ENCODE measurements at places on chromosomes 6 and 20.

GRCh38 chr20:29741894-29742698 lies 1515.4 kb upstream of the DEFB115 start:
- no peak for DNase-seq

DNA sequence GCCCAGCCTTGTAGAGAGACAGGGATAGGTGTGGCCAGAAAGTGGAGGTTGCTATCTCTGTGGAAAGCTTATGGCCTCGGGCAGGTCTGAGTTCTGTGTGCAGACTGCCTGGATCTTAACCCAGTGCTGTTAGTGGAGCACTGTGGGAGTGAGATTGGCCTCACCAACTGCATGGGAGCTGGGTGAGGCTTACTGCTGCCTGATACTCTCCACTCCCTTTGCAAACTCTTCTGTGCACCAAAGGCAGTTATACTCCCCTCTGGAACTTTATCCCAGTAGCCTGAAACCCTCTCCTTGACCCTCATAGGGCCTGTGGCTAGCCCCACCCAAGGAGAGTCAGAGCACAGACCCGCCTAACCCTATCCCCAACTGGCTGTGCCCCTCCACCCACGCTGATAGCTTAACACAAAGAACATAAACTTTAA lies 41.4 kb upstream of the PKIB start:
- DNase-seq, result no peak

- DNase-seq, result no peak
Measured at GRCh38 chr6:122676146-122676545, 65.9 kb downstream of the PKIB start.

- no peak for DNase-seq
Measured at GRCh38 chr6:30743099-30744053, 889 bp upstream of the FLOT1 start.

DNA sequence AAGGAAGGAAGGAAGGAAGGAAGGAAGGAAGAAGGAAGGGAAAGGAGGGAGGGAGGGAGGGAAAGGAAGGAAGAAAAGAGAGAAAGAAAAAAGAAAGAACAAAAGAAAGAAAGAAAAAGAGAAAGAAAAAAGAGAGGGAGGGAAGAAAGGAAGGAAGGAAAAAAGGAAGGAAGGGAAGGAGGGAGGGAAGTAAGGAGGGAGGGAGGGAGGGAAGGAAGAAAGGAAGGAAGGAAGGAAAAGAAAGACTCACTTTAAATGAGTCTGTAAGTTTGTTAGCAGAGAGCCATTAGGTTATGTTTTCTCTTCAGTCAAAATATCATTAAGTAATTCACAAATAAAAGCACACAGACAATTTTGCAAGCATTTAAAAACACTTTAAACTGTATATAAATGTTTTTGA lies 44.0 kb upstream of the SASH1 start:
- DNase-seq, result no peak

GRCh38 chr20:58705208-58705926 lies 12.8 kb downstream of the NPEPL1 start:
- no peak for DNase-seq

DNA sequence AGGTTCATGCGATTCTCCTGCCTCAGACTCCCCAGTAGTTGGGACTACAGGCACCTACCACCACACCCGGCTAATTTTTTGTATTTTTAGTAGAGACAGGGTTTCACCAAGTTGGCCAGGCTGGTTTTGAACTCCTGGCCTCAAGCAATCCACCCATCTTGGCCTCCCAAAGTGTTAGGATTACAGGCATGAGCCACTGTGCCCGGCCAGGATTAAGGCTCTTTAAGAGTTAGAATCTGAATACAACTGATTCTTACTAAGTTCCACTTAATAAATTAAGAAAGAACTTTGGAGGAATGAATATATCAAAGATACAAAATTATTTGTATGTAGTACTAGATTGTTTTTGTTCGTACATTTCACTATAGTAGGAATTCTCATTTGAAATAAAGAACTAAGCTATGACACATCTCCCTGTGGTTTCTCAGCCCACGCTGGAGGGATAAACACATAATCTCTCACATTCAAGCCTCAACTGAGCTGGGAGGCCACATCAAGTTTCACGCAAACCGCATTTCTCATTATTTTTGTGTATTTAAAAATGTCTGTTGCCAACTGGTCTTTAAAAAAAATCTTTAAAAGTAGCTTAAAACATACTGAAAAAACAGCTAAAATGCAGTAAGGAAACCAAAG lies 34.2 kb downstream of the DTNBP1 start:
- DNase-seq, result no peak

DNA sequence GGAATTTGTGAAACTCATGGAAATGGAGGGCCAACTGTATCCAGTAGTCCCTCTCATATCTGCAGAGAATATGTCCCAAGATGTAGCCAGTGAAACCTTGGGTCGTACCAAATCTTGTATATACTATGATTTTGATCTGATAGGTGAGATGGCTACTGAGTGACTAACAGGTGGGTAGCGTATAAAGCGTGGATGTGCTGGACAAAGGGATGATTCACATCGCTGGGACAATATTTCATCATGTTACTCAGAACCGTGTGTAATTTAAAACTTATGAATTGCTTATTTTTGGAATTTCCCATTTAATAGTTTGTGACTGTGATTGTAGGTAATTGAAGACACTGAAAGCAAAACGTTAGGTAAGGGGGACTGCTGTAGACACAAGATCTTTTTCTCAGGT lies 144.1 kb downstream of the SMAP1 start:
- DNase-seq, result no peak

GRCh38 chr20:37808233-37809070 lies 94.5 kb upstream of the VSTM2L start:
- DNase-seq, result no peak

- no peak for DNase-seq
Measured at GRCh38 chr20:51366155-51366886, 176.2 kb downstream of the NFATC2 start.

GRCh38 chr6:116217069-116217468 lies 36.8 kb downstream of the TSPYL4 start:
- DNase-seq, result no peak

- no peak for DNase-seq
Measured at GRCh38 chr20:2713285-2713684, 20.7 kb downstream of the EBF4 start.

DNA sequence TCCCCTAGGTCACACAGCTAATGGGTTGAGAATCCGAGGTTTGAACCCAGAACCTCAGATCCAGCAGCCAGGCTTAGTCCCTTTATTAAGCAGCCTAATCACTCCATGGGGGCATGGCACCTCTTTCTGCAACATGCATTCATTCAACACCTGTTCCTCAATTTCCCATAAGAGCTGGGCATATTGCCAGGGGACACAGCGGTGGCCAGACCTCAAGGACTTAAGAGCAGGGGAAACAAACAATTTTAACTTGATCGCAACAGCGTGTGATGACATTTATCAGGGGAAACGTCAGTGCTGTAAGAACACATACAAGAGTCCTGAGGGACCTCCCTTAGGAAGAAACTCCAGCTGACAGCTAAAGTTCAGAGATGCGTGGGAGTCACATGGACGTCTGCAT lies 267.4 kb upstream of the CDH4 start:
- DNase-seq, result no peak

DNA sequence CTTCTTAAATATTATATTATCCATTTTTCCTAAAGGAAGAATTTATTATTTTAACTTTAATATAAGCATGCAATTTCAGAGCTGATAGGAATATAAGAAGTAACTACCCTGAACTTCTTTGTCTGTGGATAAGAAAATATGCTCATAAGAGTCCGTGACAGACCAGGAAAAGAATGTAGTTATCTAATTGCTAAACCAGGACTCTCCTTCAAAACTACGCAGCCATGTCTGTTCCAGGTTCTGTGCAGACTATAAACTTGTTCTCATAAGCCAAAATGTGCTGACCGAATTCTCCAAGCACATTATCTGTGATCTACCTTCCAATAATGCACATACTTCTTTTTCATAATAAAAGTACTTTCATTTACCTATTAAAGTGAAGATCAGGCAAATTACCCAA lies 116.5 kb downstream of the TRDN start:
- no peak for DNase-seq

DNA sequence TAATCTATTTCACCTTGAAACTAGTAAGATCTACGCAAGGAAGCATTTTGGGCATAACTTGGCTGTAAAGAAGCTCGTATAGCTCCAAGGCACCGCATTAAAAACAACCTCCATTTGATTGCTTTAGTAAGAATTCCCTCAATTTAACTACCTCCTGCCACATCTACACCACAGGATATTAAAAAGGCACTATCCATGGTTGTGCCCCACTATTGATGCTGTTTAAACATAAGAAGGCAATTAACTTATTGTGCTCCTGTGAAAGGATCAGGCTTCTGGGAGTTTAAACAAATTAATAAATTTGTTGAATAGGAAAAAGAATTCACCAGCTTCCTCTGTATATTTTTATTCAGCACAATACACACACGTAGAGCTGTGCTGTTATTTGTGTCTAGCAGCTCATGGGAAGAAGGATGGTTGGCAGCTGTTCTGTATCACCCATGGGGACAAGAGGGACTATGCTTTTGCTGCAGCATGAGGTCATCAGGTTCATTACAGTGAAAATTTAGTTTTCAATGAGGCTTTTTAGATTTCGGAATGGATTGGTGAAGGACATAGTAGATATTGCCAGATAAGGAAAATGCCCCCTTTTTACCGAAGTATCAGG lies 513.3 kb downstream of the HAO1 start:
- no peak for DNase-seq
